ENCODE measurements at places on chromosomes 11 and 22. TPM values are rescaled to one million over a fixed set of nuclear protein-coding genes. Genes with fewer than 3 reads are reported as not detected.

- no peak for DNase-seq
These were observed 689 bp upstream of the TMEM126A start for GRCh38 chr11:85647078-85647477.

DNA sequence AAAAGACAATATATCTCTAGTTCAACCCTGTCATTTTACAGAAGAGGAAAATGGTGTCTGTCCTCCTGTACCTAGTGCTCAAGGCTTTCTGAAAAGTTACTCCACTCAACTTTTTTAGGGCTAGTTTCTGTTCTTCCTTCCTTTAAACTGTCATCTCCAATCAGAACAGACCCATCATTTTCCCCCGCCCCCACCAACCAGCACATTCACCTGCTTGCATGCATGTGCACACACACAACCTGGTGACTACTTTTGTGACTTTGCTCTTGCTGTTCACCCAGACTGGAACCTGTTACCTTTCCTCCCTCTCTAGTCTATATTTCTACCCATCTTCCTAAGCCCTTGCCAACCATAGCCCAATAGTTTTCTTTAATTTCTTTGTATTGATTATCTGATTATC lies 5.6 kb downstream of the FBXO7 start:
- no peak for DNase-seq

GRCh38 chr22:22397292-22397870 lies 111.2 kb downstream of the ZNF280B start:
- no peak for DNase-seq

GRCh38 chr11:120893440-120894201 lies 130.3 kb upstream of the TBCEL start:
- no peak for DNase-seq

GRCh38 chr22:49936018-49936972 lies 17.9 kb downstream of the CRELD2 start:
- peak; percentile 96 for DNase-seq

POTEH gene
- total RNA-seq, result not detected

SUSD2 gene
- total RNA-seq, result 3.3 TPM

DNA sequence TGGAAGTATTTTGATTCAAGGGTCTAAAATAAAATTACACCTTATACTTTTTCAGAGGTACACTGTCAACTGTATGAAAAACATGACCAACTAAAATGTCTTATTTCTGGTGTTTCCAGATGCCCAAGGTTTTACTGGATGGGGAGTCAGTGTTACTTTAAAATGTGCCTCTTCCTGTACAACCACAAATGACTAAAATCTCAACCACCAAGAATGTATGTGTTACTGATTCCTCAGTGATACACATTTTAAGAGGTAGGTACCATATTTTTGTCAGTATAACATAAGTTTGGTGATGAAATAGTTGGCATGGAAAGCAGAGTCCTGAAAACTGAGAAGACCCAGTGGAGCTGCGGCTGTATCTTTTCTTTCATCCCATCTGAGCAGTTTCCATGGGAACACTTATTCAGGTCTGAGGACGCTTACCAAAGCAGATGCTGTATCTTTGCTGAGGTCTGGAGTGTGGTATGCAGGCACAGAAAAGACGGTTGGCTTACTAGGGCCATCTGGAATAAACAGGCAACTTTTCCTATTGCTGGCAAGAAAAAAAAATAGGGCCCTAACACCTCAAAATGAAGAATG lies 21.2 kb upstream of the TP53AIP1 start:
- DNase-seq, result no peak

All from uterus (tissue), 4 donors.